ENCODE measurements at places on chromosomes 7 and 10. TPM values are rescaled to one million over a fixed set of nuclear protein-coding genes. Genes with fewer than 3 reads are reported as not detected.

HOXA5 gene
- total RNA-seq = 13.1 TPM

UCN3 gene
- total RNA-seq = not detected

DNA sequence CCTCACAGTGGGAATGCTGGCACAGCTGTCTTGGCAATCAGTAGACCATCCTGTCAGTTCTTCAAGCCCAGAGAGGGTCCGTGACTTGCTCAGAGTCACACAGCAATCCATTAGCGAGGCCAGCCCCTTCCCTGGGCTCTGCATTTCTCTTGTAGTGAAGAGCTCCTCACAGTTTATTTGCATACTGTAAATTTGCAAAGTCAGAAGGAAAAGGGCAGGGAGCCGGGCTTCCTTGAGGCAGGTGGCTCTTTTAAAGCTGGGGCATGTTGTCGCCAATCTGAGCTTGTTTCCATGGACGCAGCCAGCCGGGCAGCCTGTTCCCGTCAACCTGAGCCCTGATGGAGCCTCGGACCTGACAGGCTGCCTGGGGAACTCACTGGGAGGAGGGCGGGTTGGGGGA, 123.4 kb downstream of the CUX1 start:
- DNase-seq = no peak

GRCh38 chr7:8114175-8114574, 145.6 kb downstream of the GLCCI1 start:
- no peak for DNase-seq

DNA sequence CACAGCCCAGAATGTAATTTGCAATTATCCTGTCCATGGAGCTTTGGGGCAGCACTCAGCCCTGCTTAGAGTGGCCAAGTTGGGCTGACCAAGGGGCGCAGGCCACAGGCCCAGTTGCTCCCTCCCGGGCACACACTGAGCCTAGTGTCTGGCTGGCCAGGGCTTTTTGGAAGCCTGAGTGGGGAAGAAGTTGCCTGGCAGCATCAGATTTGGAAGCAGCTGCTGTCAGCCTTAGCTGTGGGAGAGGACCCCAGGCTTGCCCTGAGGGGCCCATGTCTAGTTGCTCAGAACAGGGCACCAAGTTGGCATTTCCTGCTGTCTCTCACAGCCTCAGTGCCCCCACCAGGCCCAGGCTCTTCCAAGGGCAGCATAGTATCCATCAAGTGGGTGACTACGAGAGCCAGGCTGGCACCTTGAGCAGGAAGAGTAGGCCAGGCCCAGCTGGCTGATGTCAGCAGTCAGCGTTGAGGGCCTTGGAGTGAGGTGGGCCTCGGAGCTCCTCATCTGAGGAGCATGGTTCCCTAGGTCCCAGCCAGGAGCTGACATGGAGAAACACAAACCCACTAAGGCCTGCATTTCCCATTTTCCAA, 14.4 kb downstream of the ANTXRL start:
- DNase-seq = no peak

Measured in pulmonary artery endothelial cell (primary cell).